ENCODE measurements at places on chromosomes 12 and 14. TPM values are rescaled to one million over a fixed set of nuclear protein-coding genes. Genes with fewer than 3 reads are reported as not detected.

DNA sequence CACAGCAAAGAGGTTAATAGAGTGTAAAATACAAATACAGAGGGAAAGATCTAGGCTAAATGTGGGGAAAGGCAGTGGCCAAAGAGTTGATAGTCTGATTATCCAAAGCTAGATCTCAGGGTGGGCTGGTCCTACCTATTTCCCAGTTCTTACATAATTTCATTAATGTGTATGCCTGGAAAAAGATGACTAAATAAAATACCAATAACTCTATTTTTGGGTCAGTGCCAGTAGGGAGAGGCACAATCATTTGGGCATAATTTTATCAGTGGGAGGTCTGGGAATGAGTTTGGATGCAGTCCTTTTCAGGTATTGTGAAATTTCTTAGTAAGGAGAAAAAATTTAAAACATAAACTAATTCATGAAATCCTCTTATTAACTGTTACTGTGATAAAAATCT lies 30.6 kb upstream of the CLEC14A start:
- no peak overlapping the region for H3K27ac ChIP-seq
- no peak for DNase-seq
- H3K36me3 ChIP-seq: no peaks in the 10 kb centered on the region
- H3K4me1 ChIP-seq: no peaks in the 10 kb centered on the region
- H3K4me3 ChIP-seq: no peak overlapping the region

DNA sequence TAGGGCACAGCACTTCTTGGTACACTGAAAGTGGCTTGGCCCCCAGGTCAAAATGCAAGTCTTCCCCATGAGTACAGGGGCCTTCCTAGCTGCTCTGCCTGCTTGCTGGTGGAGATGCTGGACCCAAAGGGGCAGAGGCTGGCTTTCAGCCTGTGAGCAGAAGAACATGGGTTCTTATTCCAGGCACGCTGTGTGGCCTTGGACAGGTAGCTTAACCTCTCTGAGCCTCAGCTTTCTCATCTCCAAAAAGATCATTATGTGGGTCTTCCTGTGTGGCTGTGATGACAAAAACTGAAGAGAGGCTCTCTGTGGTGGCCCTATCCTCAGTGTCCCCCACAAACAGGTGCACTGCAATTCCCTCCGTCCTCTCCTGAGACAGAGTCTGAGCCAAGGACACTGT lies 45.6 kb upstream of the TUNAR start:
- H3K36me3 ChIP-seq: no peaks in the 10 kb centered on the region
- DNase-seq: no peak
- H3K4me1 ChIP-seq: no peaks in the 10 kb centered on the region

GRCh38 chr14:32683679-32684078 lies 255.0 kb upstream of the NPAS3 start:
- H3K4me3 ChIP-seq: no peak overlapping the region
- H3K27ac ChIP-seq: no peak overlapping the region
- H3K36me3 ChIP-seq: no peaks in the 10 kb centered on the region
- H3K4me1 ChIP-seq: no peaks in the 10 kb centered on the region
- H3K27me3 ChIP-seq: no peaks in the 10 kb centered on the region
- no peak for DNase-seq

DNA sequence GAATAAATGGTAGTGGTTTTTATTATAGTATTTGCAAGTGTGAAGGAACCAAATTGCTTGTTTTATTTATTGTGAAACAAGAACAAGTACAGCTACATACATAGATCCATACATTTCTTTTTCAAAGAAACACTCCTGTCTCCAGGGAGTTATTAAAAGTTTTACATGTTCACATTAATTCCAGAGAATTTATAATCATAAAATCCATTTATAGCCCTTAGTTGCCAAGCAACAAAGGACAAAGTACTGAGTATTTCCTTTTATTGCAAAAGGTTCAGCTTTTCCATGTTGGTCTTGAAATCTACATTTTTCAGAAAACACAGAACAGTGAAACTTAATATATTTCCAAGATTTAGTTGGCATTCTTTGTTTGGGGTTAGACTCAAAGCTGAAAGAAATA lies 9.5 kb downstream of the MYRFL start:
- H3K36me3 ChIP-seq: no peaks in the 10 kb centered on the region
- H3K4me1 ChIP-seq: no peaks in the 10 kb centered on the region
- H3K27ac ChIP-seq: no peak overlapping the region
- H3K27me3 ChIP-seq: no peaks in the 10 kb centered on the region
- H3K4me3 ChIP-seq: no peak overlapping the region

NOPCHAP1 gene
- total RNA-seq: 3.9 TPM

- no peaks in the 10 kb centered on the region for H3K4me1 ChIP-seq
- H3K27ac ChIP-seq: no peak overlapping the region
- H3K4me3 ChIP-seq: no peak overlapping the region
- DNase-seq: no peak
Measured at GRCh38 chr14:64891839-64892375, 12.2 kb upstream of the SPTB start.
